ENCODE measurements at places on chromosomes 2 and 18. TPM values are rescaled to one million over a fixed set of nuclear protein-coding genes. Genes with fewer than 3 reads are reported as not detected.

GRCh38 chr2:24676493-24676892, 116.7 kb downstream of the PTRHD1 start:
- H3K27ac ChIP-seq = no peak overlapping the region
- no peak for DNase-seq
- peaks cover 37% of the 10 kb centered on the region for H3K36me3 ChIP-seq
- no peak overlapping the region for H3K4me3 ChIP-seq
- no peaks in the 10 kb centered on the region for H3K27me3 ChIP-seq

- peaks cover 85% of the 10 kb centered on the region for H3K4me1 ChIP-seq
- peak overlapping the region; percentile 74 for H3K27ac ChIP-seq
- no peak for DNase-seq
- H3K4me3 ChIP-seq = peak overlapping the region; percentile 67
- no peaks in the 10 kb centered on the region for H3K36me3 ChIP-seq
- H3K27me3 ChIP-seq = no peaks in the 10 kb centered on the region
These were observed 200.1 kb downstream of the ARHGAP15 start for GRCh38 chr2:143329288-143329687.

- DNase-seq = no peak
- peaks cover 6% of the 10 kb centered on the region for H3K27me3 ChIP-seq
- H3K4me3 ChIP-seq = no peak overlapping the region
- H3K27ac ChIP-seq = no peak overlapping the region
- no peaks in the 10 kb centered on the region for H3K36me3 ChIP-seq
These were observed 165.4 kb downstream of the RBM43 start for GRCh38 chr2:151096235-151096634.

DNA sequence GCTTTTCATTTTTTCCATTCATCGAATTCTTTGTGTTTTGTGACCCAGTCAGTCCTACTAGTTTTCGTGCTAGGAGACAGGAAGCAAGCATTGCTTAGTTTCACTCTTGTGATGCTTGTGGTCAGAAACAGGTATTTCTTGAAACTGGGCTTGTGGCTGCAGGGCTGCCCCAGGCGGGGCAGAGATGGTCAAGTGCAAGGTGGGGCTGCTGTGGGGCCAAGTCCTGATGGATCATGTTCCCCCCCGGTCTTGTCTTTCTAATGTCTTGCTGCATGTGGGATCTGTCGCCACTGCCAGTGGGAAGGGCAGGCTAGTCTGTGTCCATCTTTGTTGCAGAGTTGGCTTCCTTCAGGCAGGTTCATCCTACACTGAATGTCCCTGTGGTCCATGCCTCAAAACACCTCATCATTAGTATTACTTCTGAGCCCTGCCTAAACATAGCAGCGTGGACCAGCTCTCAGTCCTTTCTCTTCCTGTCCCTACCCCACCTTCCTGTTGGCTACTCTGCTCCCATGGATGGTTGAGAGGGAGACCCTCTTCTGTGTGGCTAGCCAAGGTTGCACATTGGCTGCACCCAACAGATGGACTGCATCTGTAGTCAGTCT, 38.7 kb downstream of the INPP4A start:
- H3K27me3 ChIP-seq = no peaks in the 10 kb centered on the region
- H3K4me3 ChIP-seq = peak overlapping the region; percentile 75
- peaks cover 99% of the 10 kb centered on the region for H3K4me1 ChIP-seq
- no peaks in the 10 kb centered on the region for H3K36me3 ChIP-seq

- H3K27ac ChIP-seq = no peak overlapping the region
- H3K36me3 ChIP-seq = peaks cover 9% of the 10 kb centered on the region
- H3K4me3 ChIP-seq = peak overlapping the region; percentile 6
- DNase-seq = no peak
These were observed 34.0 kb downstream of the NAPG start for GRCh38 chr18:10559553-10560451.

DNA sequence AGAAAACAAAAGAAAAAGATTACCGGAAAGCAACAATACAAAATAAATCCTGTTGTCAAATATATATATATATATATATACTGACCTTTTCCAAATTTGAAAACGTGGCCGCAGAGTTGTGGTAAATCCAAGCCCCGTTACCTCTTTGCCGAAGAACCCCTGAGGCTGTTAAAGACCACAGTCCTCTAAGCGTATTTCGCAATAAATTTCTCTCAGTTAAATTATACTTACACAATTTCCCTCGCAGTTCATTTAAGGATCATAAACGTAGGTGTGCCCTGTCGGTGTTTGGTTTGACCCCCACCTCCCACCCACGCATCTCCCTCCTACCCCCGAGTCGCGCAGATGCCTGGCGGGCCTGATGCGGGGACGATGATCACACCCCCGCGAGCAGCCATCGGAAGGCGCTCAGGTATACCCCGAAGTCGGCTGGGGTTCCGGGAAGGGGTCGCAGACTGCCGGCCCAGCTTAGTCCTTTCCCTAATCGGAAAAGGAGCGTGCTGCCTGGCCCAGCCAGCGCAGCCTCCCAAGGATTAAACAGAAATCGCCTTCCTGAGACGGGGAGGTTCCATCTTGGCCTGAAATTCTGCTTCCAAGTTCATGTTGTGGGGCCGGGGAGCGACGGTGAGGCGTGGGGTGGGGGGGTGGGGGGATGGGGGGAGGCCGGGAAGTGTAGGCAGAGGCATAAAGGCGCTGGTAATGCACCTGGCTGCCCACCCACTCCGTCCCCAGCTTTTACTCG, 2.9 kb upstream of the MEIS1 start:
- H3K27ac ChIP-seq = no peak overlapping the region
- DNase-seq = no peak
- H3K4me3 ChIP-seq = no peak overlapping the region

DNA sequence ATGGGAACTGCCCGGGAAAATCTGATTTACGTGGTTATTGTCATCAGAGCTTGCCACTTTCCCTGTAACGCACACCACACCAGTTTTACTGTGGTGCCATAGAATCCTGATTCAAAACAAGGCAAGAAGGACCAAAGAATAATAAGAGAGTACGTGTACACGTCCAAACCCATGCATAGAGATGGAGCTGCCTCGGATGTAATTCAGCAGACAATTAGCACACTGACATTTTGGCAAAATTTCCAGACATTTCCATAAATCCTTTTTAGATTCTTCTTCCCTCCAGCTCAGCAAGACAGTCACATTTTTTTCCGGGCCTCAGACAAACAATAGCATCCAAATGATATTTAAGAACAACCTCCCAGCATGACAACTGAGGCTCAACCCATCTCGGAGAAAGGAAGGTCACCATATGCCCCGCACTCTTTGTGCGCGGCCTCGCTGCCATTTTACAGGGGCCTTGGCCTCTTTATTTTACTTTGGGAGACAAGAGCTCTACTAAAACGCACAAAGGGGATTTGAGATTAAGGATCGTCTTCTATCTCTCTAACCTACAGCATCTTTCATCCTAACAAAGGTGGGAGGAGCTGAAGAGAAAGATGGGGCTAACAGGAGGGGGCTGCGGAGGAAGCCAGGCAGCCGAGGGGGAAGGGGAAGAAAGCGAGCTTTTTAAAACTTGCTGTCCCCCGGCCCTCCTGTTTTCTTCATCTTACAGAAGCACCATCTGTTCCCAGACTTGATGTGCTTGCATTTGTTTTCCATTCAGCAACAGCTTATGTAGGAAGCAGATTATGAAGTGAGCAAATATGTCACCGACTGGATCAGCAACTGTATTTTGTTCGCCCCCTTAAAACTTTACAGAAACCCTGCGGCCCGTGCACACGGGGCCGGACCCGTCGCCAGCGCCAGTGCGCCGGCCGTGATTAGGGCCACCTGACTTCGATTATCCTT, 61.0 kb downstream of the CDCA7 start:
- no peaks in the 10 kb centered on the region for H3K36me3 ChIP-seq
- DNase-seq = no peak
- H3K4me1 ChIP-seq = no peaks in the 10 kb centered on the region
- H3K27me3 ChIP-seq = peaks cover 20% of the 10 kb centered on the region
- no peak overlapping the region for H3K27ac ChIP-seq

- no peaks in the 10 kb centered on the region for H3K27me3 ChIP-seq
- H3K27ac ChIP-seq = no peak overlapping the region
- H3K4me1 ChIP-seq = peaks cover 8% of the 10 kb centered on the region
- peak overlapping the region; percentile 26 for H3K4me3 ChIP-seq
These were observed 27.1 kb upstream of the ICOS start for GRCh38 chr2:203909261-203909967.

DNA sequence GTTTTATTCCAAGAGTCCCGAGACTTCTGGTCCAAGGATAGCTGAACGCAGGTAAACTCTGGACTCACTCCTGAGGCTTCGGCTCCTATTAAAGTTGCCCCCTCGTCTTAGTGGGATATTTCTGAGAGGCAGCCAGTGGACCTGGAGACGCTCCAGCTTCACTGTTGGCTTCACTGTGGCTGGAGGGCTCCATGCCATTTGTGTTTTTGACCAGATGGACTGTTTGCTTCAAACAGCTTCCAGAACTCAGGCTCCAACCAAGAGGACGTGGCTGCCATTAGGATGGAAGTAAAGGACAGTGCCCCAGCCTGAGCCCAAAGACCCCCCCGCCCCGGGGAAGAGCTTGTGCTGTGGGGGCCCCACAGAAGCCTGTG, 94.4 kb upstream of the LDAH start:
- H3K4me3 ChIP-seq = no peak overlapping the region
- H3K27me3 ChIP-seq = peaks cover 38% of the 10 kb centered on the region
- no peak for DNase-seq
- no peak overlapping the region for H3K27ac ChIP-seq
- no peaks in the 10 kb centered on the region for H3K36me3 ChIP-seq

GRCh38 chr2:237488901-237489860, 2.1 kb downstream of the MLPH start:
- no peak overlapping the region for H3K27ac ChIP-seq
- H3K27me3 ChIP-seq = peaks cover 58% of the 10 kb centered on the region
- no peak for DNase-seq
- no peak overlapping the region for H3K4me3 ChIP-seq

- H3K27ac ChIP-seq = no peak overlapping the region
- no peak overlapping the region for H3K4me3 ChIP-seq
- H3K36me3 ChIP-seq = peaks cover 8% of the 10 kb centered on the region
- no peak for DNase-seq
These were observed 64.2 kb downstream of the PLA2R1 start for GRCh38 chr2:159998243-159998642.

GRCh38 chr2:43227830-43228281, 1.4 kb upstream of the ZFP36L2 start:
- H3K36me3 ChIP-seq = peaks cover 47% of the 10 kb centered on the region
- no peak for DNase-seq
- H3K27ac ChIP-seq = peak overlapping the region; percentile 97
- peaks cover 5% of the 10 kb centered on the region for H3K27me3 ChIP-seq
- H3K4me1 ChIP-seq = peaks cover 32% of the 10 kb centered on the region

- no peak overlapping the region for H3K27ac ChIP-seq
- no peak overlapping the region for H3K4me3 ChIP-seq
- no peak for DNase-seq
- H3K27me3 ChIP-seq = no peaks in the 10 kb centered on the region
- no peaks in the 10 kb centered on the region for H3K36me3 ChIP-seq
These were observed 40.0 kb upstream of the ITSN2 start for GRCh38 chr2:24400207-24400907.

DNA sequence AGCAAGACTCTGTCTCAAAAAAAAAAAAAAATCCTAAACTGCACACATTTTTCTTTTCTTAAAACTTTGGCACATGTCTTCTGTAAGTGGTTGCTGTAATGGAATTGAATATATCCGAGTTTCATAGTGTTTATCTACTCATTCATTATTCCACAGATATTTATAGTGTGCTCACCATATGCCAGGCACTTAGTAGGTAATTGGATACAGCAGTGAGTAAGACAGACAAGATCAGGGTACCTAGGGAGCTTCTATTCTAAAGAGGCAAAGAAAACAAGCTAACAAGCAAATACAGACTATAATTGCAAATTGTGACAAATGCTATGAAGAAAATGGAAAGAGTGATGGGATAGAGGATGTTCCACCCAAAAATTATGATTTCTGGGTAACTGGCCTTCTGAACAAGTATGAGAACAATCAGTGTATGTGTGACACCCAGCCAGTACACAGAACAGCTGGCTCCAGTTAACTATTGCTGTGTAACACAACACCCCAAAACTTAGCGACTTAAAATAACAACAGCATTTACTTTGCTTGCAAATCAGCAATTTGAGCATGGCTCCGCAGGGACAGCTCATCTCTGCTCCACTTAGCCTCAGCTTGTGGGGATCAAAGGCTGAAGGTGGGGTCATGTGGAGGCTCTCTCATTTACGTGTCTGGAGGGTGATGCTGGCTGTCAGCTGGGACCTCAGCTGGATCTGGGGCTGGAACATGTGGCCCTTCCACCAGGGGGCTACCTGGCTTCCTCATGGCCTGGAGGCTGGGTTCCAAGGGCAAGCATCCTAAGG, 224.9 kb downstream of the INSIG2 start:
- H3K27ac ChIP-seq = no peak overlapping the region
- DNase-seq = no peak
- peaks cover 4% of the 10 kb centered on the region for H3K27me3 ChIP-seq
- H3K4me3 ChIP-seq = no peak overlapping the region

DNA sequence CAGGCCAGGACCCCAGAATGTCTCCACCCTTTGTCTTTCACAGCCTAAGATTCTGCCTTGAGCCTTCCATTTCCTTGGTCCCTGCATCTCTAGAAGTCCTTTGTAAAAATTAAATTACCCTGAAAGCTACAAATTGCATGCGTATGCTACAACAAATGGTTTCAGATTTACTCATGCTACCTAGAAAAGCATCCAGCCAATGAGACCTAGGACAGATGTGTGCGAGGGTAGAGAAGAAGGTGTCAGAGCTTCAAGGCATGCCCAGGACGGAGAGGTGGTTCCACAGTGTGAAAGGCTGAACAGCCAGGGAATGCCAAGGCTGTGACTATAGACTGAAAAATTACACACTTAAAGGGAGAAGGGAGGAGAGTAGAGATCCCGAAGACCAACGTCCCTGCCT, 40.2 kb downstream of the CCBE1 start:
- H3K36me3 ChIP-seq = no peaks in the 10 kb centered on the region
- peaks cover 3% of the 10 kb centered on the region for H3K27me3 ChIP-seq
- no peak overlapping the region for H3K27ac ChIP-seq
- no peak overlapping the region for H3K4me3 ChIP-seq
- DNase-seq = no peak
- H3K4me1 ChIP-seq = no peaks in the 10 kb centered on the region

DNA sequence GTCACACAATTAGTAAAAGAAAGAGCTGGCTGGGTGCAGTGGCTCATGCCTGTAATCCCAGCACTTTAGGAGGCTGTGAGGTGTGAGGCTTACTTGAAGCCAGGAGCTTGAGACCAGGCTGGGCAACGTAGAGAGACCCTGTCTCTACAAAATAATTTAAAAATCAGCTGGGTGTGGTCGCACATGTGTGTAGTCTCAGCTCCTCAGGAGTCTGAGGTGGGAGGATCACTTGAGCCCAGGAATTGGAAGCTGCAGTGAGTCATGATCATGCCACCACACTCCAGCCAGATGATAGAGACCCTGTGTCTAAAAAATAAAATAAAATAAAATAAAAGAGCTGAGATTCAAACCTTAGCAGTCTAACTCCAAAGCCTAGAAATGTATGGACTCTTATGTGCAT, 39.0 kb upstream of the NEDD4L start:
- H3K36me3 ChIP-seq = no peaks in the 10 kb centered on the region
- no peak overlapping the region for H3K27ac ChIP-seq
- H3K4me1 ChIP-seq = no peaks in the 10 kb centered on the region
- H3K4me3 ChIP-seq = no peak overlapping the region
- no peak for DNase-seq

GRCh38 chr2:108634576-108635160, 84.6 kb upstream of the RANBP2 start:
- no peak overlapping the region for H3K27ac ChIP-seq
- H3K27me3 ChIP-seq = no peaks in the 10 kb centered on the region
- H3K36me3 ChIP-seq = no peaks in the 10 kb centered on the region
- peaks cover 26% of the 10 kb centered on the region for H3K4me1 ChIP-seq
- no peak for DNase-seq

Gene TUBA4B
- not detected for total RNA-seq

Gene LAMA3
- not detected for total RNA-seq

Gene GREB1L
- total RNA-seq = not detected

Gene IL1RL1
- not detected for total RNA-seq

Gene ABCG8
- total RNA-seq = not detected

Gene TMEM182
- 5.3 TPM for total RNA-seq

Gene UPP2
- not detected for total RNA-seq
